ENCODE measurements at places on chromosomes 6 and 20. TPM values are rescaled to one million over a fixed set of nuclear protein-coding genes. Genes with fewer than 3 reads are reported as not detected.

Gene BANF2
- total RNA-seq: not detected

Gene ARMC12
- total RNA-seq: 0.37 TPM

Gene PRDM13
- total RNA-seq: not detected

Gene FOXP4
- 6.7 TPM for total RNA-seq

Measured in activated CD8-positive, alpha-beta T cell treated with anti-CD3 and anti-CD28 coated beads, Interleukin-2, amount 10 ng/mL, durations not matched to agents 7 days and 5 days (primary cell).